ENCODE measurements at places on chromosomes 7 and 10. TPM values are rescaled to one million over a fixed set of nuclear protein-coding genes. Genes with fewer than 3 reads are reported as not detected.

The LRRC4 gene
- 14.7 TPM for total RNA-seq

The STYXL1 gene
- 22.6 TPM for total RNA-seq

The FFAR4 gene
- 0.31 TPM for total RNA-seq

- no peak for DNase-seq
Measured at GRCh38 chr7:101391991-101392390, 29.3 kb downstream of the COL26A1 start.

DNA sequence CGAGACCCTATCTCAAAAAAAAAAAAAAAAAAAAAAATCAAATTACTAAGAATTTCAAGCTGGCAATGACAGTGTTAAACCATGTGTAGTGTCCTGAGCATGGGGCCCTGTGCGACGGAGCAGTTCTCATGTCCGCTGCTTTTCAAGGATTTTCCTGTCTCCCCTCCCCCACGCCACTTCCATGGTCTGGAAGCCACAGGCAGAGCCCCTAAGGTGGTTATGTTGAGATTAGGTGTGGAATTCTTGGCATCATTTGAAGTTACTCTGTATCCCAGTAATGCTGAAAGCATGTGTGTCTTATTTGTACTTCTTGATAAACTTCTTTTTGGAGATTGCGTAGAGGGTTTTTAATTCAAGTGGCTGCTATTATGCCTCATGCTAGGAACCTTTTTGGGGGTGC is 65.2 kb downstream of the PFKFB3 start:
- DNase-seq: no peak

DNA sequence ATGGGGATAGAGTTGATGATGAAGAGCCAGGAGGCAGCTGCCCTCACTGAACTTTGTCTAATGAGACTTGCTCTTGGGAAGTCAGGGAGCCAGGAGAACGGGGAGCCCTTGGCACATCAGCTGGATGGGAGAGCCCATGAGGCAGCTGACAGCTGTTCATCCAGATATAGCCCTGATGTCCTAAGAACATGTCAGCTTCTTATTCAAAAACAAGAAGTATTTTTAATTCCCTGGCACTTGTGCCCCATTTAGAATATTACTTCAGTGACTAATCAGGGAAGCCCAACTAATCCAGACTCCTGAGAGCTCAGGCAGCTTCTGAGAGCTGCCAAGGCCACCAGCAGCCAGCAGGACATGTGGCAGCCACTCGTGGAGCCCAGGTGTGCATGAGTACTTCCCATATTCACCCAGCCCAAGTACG is 363.4 kb downstream of the GRID1 start:
- DNase-seq: no peak

GRCh38 chr10:116536810-116537209 is 8.9 kb upstream of the PNLIP start:
- DNase-seq: no peak

GRCh38 chr10:15632456-15633091 is 87.1 kb downstream of the ITGA8 start:
- DNase-seq: no peak

DNA sequence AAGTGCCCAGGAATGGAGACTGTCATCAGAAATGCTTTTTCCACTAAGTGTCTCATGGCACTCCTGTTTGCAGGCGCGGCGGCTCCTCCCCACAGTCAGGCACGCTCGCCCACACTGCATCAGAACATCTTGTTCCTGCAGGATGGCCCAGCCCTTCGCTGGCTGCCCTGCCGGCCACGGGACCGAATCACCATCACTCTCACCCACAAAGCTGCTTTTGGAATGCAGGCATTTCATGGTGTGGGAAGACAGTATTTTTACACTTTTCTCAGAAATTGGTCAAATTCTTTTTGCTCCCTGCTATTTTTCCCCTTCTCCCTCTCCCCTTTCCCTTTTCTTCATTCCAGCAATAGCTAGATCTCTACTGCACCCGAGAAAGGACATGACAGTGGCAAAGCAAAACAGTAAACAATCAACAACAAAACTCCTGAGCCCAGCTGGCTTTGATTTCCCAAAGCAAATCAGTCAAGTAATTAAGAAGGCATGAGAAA is 176.1 kb upstream of the TNS3 start:
- peak; percentile 81 for DNase-seq

DNA sequence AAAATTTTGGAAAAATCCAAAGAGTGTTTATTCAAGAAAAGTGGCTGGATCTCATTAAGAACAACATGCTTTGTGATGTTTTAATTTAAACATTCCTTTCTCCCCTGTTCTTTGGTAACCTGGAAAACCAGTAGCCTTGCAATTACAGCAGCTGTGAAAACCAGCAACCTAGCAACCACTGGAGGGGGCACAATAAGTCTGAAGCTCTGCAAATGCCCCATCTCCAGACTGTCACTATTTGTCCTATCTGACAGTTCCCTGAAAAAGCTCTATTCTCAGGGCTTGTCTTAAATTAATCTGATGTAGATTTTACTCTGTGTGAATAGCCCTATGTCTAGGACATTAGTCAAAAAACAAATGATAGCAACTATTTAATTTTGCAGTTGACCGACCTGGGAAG is 137.6 kb upstream of the THSD7A start:
- DNase-seq: no peak

GRCh38 chr10:128577958-128578750 is 451.9 kb upstream of the MKI67 start:
- DNase-seq: no peak

GRCh38 chr10:77179015-77179695 is 458.5 kb downstream of the KCNMA1 start:
- DNase-seq: no peak

GRCh38 chr7:43362652-43363034 is 220.3 kb upstream of the STK17A start:
- DNase-seq: no peak

- no peak for DNase-seq
Measured at GRCh38 chr7:158702944-158703343, 1.7 kb downstream of the NCAPG2 start.

Data from sciatic nerve (tissue), 2 donors.